Tibial artery (tissue), 4 donors: ENCODE measurements at places on chromosomes 12 and 14.

- no peak for DNase-seq
These were observed 33.8 kb downstream of the DMAC2L start for GRCh38 chr14:50345846-50346422.

DNA sequence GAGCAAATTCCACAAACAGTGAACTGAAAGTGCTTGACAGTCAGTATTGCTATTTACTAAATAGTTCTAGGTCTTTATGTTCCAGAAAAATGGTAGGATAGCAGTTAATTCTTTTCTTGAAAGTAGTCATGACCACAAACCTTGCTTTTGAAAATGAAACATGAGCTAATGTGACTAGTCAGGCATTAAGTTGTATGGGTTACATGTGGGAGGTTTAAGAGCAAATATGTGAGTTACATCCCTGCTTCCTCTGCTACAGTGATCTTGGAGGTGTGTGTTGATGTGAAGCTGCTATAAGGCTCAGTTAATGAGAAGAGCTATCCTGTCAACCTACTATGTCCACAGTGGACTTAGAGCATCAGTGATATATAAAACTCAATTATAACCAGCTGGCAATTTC lies 741.6 kb downstream of the FSCB start:
- DNase-seq, result no peak

- DNase-seq, result no peak
These were observed 417.3 kb downstream of the SNAPC1 start for GRCh38 chr14:62179367-62180018.

- DNase-seq, result no peak
These were observed 129.4 kb downstream of the SYNE2 start for GRCh38 chr14:63982156-63982555.

- no peak for DNase-seq
These were observed 3.2 kb downstream of the IPO8 start for GRCh38 chr12:30692470-30692869.

GRCh38 chr12:18158774-18159557 lies 69.0 kb upstream of the RERGL start:
- no peak for DNase-seq

GRCh38 chr12:5882511-5883190 lies 62.4 kb downstream of the ANO2 start:
- DNase-seq, result no peak

- DNase-seq, result no peak
These were observed 41.0 kb upstream of the NCOR2 start for GRCh38 chr12:124608450-124608870.

DNA sequence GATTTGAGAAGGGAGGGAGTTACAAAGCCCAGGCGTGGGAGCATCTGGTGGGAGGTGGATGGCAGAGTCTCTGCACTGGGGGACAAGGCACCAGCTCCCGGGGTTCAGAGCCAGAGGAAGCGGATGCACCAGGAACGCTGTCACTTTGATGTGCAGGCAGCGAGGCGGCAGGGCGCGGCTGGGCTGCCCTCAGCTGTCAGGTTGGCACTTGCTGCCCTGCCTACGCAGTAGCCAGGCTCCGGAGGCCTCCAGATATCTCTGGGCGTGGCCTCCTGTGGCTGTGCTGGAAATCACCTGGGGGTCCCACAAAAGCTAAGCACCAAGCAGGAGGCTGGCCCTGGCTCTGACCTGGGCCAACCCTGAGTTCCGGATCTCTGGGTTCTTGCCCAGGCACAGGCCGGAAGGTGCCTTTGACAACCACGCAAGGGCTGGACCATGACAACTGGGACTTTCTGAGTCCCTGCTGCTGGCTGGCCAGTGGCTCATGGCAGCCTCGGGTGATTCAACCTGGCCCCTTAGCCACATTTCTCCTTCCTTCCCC lies 62.1 kb upstream of the MAP1LC3B2 start:
- no peak for DNase-seq

- DNase-seq, result no peak
These were observed 9.1 kb downstream of the SCAF11 start for GRCh38 chr12:45981075-45981837.

DNA sequence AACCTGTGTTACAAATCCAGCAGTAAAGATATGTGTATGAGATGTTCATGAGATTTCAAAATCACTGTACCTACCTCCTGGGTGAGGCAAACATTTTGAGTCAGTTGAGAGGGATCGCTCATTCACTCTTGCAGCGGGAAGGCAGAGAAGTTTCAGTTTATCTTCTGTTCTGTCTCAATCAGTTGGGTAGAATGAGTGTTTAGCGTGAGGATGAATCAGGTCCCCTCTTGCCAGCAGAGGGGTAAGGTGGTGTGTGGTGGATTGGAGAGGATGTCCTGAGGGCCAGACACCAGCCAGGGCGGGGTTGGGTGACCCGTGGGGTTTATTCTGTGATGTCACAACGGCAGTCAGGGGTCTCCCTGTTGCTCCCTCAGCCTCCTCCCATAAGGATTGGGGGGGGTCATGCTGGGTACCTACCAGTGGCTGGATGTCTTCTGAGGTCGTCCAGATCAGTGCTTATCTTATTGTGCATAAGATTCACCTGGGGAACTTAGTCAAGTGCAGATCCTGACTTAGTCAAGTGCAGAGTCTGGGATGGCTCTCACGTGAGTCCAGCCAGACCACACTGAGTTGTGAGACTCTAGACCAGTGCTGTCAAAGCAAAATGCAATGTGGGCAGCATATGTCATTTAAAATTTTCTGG lies at the start of gene GSG1:
TSS of gene GSG1 (minus strand) at position 277 of the 643 bp plus-strand sequence. CDS start at position 122, 155 bp downstream.
- DNase-seq, result no peak

- DNase-seq, result no peak
These were observed 513 bp downstream of the PFDN5 start for GRCh38 chr12:53295891-53296219.

GRCh38 chr12:64946132-64946829 lies 121.8 kb downstream of the TBC1D30 start:
- DNase-seq, result no peak

GRCh38 chr14:56555921-56556570 lies 23.6 kb upstream of the TMEM260 start:
- DNase-seq, result no peak

DNA sequence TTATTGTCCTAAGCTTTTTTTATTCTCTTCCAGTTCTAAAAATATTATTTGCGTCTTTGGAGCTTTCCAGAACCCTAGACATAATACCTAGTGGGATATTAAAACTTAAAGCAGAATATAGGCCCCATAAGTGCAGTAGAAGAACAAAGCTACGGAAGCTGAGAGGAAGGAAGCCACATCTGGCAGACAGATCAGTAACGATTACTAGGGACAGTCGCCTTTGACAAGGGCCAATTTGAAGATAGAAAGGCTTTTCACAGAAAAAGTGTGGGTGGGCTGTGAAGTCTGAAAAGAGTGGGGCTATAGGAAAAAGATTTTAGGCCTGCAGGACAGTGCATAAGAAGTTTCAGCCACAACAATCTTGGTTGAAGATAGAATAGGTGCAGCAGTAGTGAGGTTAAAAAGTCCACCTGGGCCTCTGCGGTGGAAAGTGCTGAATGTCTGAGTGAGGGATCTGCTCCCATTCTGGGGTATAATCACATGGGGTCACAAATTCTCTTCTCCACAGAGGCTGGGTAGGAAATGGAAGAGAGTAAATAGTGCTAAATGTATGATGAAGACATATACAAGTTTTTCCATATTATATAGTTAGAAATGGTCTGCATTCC lies 114.5 kb downstream of the CMAS start:
- DNase-seq, result no peak

- DNase-seq, result no peak
These were observed 333.8 kb downstream of the KCNH5 start for GRCh38 chr14:62711351-62712023.

DNA sequence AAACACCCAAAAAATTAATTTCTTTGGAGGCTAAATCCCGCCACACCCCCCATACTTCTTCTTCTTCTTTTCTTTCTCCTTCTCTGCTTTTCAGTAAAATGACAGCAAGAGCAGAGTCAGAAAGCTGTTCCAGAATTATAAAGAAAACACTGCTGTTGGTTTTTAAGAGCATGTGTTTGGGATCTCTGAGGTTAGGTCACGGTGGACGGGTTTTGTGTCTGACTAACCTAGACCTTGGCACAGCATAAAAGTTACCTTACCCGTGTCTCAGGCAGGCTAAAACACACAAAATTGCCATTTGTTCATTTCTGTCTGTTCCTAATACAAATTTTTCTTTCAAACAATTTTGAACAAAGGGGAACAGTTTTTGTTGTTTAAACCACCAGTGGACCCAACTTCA lies 540.8 kb downstream of the NRXN3 start:
- DNase-seq, result no peak

DNA sequence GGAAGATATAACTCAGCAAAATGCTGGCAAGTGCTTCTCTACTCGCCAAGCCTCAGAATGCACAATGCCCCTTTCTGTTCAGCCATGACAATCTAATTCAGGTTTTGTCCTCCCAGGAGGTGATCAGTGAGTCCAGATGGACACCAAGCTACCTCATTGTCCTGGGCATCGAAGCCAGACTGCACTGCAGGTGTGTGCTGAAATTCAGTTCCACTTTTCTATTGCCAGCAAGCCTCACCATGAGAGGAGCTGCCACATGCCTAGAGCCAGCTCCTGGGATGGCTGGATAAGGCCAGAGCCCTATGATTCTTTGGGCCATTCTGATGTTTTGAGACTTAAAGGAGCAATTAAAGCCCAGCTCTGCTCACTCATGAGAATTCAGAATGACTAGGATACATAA lies 186.7 kb downstream of the GRIN2B start:
- no peak for DNase-seq

DNA sequence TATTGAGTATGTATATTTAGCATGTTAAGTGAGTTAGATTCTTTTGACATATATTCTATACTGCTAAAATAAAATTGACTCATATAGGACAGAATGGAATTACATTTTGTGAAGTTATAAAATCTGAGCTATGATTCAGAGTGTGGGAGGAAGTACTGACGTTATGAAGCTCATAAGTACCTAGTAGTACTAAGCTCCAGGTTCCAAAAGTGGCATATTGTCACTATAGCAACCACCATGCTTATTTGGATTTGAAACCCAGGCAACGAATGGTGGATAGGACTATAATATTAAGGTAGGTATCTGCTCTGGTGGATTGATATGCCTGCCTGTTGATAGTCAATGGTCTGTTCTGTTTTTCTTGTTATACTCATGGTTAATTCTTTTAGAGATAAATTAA lies 2.2 kb upstream of the FBXO33 start:
- no peak for DNase-seq

- DNase-seq, result no peak
These were observed 18.1 kb downstream of the VSX2 start for GRCh38 chr14:74257078-74257940.

DNA sequence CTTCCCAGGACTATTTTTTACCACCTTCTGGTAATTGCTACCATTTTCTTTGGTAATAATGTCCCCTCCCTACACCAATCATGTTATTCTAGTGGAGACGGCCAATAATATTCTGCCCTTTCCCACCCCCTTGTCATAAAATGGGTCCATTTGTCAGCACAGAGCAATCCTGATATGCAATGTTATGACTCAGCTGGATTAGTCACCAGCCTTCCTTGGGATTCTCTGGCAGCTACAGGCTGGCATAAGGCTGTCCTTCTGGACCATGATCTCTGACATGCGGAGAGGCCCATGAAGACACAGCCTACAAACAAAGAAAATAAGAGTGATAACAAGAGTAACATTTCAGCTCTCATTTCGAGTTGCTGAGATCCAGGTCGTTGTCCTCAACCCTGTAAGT lies 222.0 kb upstream of the CPNE8 start:
- DNase-seq, result no peak

DNA sequence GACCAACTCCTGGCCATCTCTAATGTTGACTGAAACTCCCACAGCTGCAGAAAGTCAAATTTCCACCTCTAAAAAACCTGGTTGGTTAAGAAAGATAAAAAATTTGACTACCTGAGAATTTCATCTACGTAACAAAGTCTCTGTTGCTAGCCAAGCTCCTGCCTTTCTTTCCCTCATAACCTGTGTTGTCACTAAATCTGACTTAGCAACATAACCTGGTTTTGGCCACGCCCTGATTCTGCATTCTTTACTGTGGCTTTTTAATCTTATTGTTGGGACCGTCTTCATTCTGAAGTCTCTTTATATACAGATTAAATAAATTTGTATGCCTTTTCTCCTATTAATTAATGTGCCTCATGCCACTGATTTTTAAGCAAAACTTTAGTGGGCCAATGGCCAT lies 16.1 kb upstream of the CD69 start:
- no peak for DNase-seq

DNA sequence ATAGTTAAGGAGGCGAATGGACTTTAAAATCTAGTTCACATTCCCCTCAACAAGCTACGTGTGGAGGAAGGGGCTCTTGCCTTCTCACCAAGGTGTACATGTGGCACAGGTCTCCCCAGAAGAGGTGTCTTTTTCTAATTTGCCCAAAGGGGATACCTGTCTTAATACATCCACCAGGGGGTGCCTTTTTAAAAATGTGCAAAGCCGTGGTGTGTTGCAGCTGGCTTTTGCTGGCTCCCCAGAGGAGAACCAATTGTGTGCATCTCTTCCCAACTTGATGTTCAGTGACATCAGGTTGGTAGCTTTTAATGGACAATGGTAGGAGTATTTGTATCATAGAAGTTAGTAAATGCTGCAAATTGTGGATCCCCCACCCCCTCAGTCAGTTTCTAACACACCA lies 33.8 kb downstream of the CREBL2 start:
- DNase-seq, result no peak

- no peak for DNase-seq
These were observed 72.0 kb downstream of the NUMB start for GRCh38 chr14:73386342-73386741.

DNA sequence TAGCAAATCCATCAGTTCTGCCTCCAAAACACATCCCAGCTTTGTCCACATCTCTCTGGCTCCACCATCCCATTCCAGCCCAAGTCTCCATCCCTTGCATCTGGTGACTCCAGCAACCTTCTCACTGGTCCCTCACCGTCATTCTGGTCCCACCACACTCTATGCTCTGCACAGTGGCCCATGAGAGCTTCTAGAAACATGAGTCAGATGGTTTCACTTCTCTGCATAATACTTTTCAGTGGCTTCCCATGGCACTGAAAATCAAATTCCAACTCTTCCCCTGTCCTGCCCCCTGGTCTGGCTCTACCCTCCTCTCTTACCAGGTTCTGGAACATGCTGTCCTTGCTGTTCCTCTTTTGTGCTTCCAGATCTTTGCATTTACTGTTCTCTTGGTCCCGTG lies 17.2 kb upstream of the C12orf76 start:
- DNase-seq, result no peak

- DNase-seq, result peak; percentile 93
These were observed 61.9 kb downstream of the SMUG1 start for GRCh38 chr12:54126696-54127537.

GRCh38 chr12:50614167-50614759 lies 109.5 kb downstream of the DIP2B start:
- DNase-seq, result no peak

- DNase-seq, result no peak
These were observed 4.6 kb upstream of the VRK1 start for GRCh38 chr14:96792591-96792990.

- DNase-seq, result no peak
These were observed 427.3 kb downstream of the BTG1 start for GRCh38 chr12:91718326-91718725.

- no peak for DNase-seq
These were observed 96.6 kb downstream of the SCN8A start for GRCh38 chr12:51687614-51688013.

GRCh38 chr14:79356040-79356439 lies 855.3 kb downstream of the DIO2 start:
- no peak for DNase-seq
